ENCODE measurements at places on chromosomes 12 and 14.

GRCh38 chr12:113604666-113605065 lies 133.0 kb upstream of the LHX5 start:
- no peak for DNase-seq

GRCh38 chr12:11943919-11944700 lies 126.6 kb upstream of the BCL2L14 start:
- DNase-seq = no peak

DNA sequence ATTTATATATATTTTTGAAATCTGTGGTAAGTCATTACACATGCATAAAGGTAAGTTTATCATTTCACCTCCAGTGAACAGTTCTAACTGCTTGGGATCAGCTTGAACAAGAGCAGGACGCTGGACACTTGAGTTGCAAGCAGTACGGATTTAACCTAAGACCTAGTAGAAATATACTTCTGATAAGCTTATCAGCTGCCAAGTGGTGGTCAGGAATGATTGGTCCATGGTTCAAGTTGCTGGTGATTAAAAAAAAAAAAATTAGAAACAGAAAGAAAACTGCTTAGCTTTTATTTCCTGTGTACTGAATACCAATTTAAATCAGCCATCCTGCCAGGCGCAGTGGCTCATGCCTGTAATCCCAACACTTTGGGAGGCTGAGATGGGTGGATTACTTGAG lies 88.6 kb downstream of the AEBP2 start:
- no peak for DNase-seq

- DNase-seq = no peak
Observed at GRCh38 chr12:15688202-15688736, 100.9 kb downstream of the EPS8 start.

DNA sequence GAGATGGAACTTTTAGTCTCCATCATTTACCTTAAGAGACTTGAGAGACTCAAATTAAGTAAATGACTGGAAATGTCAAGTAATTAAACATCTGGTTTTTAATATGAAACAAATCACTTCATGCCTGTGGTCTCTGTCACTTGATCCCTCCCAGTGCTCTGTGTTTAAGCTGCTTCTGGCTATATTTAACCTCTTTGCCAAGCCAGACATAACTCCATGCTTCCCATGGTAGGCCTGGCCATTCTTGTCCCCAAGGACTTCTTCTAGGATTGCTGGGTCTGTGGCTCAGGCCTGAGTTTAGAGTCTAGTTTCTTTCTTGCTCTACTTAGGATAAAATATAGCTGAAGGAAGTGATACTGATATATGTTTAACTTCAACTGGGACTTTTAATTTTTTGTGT lies 1013.6 kb downstream of the FLRT2 start:
- DNase-seq = no peak

DNA sequence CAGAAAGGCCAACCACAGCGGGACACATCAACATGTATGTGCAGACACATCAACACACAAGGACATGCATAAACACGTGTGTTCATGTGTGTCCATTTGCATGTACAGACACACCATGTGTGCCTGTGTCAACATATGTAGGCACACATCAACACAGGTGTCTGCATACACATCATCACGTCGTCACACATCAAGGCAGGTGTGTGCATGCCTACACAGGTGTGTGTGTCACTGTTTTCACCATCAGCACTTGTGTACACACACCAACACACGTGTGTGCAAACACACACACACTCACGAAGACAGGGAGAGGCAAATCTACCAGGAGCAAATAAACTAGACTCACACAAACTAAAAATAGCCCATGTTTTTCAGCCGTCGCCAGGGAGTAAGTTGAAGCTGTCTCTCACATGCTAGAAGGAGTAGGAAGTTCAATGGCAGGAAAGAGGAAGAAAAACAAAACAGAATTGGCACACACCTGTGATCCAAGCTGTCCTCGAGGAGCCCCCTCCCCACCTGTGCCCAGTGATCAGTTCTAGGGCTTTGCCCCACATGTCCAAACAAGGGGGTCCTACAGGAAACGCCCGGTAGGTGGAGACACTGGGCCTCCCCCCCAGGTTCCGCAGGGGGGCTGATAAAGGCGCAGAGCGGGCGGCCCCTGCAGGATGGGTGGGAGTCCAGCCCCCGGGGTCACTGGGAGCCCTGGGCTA lies 7.4 kb downstream of the SCARB1 start:
- no peak for DNase-seq

GRCh38 chr14:56552615-56553014 lies 27.0 kb upstream of the TMEM260 start:
- no peak for DNase-seq

- no peak for DNase-seq
Observed at GRCh38 chr14:44113769-44114730, 393.0 kb downstream of the FSCB start.

GRCh38 chr12:1796515-1797010 lies 23.8 kb upstream of the LRTM2 start:
- no peak for DNase-seq

DNA sequence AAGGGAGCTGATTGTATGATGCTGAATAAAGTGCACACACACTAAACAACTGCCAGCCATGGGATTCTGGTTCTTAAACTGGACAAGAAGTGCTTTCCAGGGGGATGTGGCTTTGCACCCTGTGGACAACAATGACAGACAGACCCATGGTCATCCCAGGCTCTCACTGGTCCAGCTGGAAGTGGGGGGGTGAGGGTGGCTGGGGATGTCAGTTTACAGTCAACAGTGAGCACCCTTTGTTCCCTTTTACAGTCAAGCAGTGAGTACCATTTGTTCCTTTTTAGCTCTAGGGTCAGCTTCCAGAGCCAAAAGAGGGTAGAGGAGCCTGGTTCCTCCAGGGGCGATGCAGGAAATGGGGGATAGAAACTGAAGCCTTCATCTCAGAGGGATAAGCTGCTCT lies 100.7 kb downstream of the SMOC1 start:
- DNase-seq = no peak

GRCh38 chr14:60014402-60014801 lies 77.3 kb upstream of the PCNX4 start:
- DNase-seq = no peak

GRCh38 chr12:111992464-111992863 lies 20.5 kb downstream of the TMEM116 start:
- no peak for DNase-seq

DNA sequence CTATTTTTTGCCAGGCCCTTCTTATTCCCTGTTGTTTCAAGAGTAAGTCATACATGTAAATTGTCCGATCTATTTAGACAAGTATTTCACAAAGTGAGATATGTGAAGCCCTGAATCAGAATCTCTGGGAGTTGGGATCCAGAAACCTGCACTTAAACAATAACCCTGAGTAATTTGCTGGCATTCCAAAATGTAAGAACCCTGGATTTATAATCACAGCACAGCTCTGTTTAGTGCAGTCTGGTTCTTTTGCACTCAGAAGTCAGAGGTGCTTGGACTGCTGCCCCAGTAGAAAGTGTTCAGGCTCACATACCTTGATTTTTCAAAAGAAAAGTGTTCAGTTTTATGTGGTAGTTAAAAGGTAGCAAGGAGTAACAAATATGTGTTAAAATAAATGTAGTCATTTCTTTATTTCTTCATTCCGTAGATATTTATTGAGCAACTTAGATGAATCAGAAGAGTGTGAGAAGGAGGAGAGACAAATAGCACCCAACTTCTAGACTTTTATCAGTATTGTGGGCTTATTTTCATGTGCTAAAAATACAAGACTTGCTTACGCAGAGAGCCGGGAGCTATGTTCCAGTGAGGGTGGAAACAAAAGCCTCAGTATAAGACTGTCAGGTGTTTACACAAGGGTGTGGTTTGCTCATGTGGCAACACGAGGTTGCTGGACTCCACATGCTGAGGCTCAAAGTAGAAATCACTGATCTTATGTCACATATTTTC lies 70.1 kb downstream of the SYNE2 start:
- DNase-seq = no peak

DNA sequence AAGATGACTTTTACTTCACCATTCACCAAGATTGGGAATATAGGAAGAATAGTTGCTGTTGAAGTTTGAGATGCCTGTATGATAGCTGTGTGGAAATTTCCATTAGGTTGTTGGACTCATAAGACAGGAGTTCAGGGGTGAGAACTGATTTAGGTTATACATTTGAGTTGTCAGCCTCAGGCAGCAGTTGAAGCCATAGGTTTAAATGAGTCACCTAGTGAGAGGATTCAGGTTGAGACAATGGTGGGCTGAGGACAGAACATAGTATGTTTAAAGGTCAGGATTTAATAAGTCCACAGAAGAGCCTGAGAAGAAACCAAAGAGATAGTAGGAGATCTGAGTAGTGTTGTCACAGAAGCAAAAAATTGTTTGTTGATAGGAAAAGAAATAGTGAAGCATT lies 63.6 kb upstream of the MON2 start:
- no peak for DNase-seq

- no peak for DNase-seq
Observed at GRCh38 chr12:121810833-121811433, 7.1 kb downstream of the SETD1B start.

DNA sequence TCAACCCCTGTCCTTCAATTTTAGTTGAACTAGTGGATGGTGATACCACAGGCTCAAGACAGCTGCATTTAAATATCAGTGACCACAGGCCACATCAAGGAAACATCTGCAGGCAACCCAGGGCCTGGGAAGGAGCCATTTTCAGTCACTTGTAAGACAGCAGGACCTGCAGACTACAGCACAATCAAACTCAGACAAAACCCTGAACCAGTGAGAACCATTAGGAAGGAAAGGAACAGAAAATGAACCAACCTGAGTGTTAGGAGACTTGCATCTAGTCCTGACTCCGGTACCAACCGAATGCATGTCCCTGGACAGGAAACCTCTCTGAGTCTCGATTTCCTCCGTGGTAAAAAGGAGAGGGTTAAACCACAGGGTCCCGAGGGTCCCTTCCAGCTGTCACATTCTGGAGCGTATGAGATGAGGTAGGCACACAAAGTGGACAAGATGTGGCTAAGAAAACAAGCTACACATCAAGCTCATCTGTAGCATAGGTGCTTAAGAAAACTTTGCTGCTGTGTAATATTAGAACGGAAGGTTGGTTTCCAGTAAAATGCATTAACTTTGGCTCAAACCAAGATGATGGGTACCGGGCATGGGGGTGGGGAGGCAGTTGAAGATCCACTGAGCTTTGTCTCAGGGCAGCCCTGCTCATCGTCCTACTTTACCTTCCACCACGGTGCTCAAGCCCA lies 1.6 kb upstream of the CDKN1B start:
- no peak for DNase-seq

GRCh38 chr12:58529897-58530741 lies 390.2 kb downstream of the LRIG3 start:
- no peak for DNase-seq
